RKO (cell line): ENCODE measurements at places on chromosomes 6 and 20.

DNA sequence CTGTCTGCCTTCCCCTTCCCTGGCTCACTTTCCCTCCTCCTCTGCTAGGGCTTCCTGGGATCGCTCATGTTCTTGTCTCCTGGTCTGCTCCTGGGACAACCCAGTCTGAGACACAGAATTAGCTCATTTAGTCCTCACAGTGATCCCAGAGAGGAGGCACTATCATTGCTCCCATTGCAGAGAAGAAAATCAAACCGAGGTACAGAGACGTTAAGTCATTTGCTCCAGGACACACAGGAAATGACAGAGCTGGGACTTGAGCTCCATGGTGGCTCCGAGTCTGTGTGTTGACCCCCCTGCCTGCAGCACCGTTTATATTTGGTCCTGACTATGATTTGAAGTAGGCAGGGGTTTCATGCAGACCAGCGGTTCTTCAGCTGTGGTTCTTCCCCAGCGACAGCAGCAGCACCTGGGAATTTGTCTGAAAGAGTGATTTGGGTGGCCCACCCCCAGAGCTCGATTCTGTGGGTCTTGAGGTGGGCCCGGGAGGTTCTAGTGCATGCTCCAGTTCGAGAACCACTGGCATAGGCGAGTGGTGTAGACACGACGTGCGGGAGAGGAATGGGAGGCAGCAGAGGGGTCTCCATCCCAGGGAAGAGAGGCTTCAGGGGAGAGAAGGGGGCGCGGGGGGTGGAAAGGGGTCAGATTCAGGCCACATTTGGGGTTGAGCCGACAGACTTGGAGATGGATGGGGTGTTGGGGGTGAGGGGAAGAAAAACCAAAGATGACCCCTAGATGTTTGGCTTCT lies 24.7 kb downstream of the PCK1 start:
- no peak for DNase-seq

- DNase-seq, result peak; percentile 43
Measured at GRCh38 chr20:5933802-5934436, 16.4 kb downstream of the TRMT6 start.

DNA sequence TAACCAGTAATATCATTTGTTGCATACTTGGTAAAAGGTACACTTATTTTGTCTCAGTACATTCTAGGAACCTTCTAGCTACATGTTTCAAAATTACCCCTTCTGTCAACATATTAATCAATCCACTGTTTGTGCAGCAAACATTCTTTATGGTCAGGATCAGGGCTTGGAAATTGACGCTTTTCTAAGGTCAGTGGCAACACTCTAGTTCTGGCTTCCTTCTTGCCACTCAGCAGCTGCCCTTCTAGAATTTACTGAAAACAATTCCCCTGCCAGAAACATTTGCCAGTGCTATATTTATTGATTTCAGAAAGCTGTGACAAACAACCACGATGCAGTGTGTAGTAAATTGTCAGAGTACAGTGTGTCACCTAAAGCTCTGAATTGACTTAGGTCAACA lies 84.7 kb upstream of the FBXL4 start:
- no peak for DNase-seq

DNA sequence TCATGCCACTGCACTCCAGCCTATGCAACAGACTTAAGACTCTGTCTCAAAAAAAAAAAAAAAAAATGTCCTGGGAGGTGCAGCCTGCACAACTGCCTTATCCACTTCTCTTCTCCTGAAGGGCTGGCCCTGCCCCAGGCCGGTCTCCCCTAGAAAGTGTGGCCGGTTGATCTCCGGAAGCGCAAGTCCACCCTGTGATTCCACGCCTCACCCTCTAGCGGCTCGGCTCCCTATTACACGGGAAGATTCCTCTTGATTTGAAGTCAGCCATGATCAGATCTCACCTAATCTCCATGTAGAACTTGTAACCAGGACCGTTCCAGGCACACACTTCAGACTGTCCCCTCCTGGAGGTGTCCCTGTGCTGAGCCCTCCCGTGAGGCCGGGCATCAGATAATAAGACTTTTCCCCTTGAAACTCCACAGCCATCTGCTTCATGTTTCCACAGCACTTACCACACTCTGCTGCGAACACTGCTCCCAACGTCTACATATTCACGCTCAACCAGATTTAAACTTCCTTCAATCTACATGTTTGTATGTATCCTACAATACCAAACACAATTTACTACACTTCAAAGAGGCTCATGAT lies 49.3 kb upstream of the RPS6KA2 start:
- no peak for DNase-seq

- DNase-seq, result no peak
Measured at GRCh38 chr6:6891949-6892461, 215.8 kb upstream of the RREB1 start.

DNA sequence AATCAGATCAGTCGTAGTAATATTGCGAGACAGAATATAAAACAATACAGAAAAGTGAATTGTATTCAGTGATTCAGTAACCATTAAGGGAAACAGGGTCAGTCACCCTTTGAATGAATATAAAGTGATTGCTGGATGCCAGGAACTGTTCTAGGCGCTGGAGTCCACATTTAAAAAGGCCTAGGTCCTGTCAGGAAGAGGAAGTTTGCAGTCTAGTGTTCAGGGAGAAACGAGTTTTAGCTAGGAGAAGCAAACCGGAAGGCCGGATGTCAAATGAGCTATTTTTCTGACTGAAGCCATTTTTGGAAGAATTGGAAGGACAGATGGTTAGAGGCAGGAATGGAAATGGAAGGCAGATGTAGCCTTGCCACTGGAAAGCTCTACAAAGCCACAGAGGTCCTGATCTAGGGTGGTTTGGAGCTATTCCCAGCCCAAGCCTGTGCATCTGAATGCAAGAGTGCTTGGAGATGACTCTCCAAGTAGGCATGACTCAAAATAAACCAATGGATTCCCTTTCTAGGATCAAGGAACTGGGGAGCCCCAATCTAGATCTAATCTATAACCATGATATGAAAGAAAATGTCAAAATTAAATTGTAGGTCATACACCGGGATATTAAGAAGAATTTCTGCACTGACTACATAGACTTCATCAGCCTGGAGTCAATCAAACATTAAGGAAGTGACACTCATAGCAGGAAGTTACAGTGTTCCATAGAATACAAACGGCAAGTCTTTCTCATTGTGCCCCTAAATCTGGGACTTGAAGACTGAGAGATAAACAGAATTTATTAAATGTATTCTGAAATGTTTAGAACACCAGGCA lies 36.8 kb upstream of the CDKAL1 start:
- DNase-seq, result no peak

GRCh38 chr20:37920270-37920669 lies 17.3 kb downstream of the VSTM2L start:
- DNase-seq, result no peak

DNA sequence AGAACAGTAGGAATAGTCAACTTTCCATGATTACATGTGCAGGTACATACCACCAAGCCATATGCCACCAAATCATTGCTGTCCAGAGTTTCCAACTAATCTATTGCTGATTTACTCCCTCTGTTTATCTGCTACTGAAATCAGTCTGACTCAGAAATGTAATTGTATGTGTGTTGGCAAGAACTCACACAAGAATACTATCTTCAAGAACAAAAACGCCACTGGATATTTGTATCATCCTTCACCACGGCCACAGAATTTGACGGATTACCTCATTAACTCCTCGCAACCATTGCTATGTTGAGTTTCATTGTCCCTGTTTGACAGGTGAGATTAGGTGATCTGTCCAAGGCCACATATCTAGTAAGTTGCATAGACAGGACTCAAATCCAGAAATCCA lies 159.2 kb downstream of the GMPR start:
- DNase-seq, result no peak

DNA sequence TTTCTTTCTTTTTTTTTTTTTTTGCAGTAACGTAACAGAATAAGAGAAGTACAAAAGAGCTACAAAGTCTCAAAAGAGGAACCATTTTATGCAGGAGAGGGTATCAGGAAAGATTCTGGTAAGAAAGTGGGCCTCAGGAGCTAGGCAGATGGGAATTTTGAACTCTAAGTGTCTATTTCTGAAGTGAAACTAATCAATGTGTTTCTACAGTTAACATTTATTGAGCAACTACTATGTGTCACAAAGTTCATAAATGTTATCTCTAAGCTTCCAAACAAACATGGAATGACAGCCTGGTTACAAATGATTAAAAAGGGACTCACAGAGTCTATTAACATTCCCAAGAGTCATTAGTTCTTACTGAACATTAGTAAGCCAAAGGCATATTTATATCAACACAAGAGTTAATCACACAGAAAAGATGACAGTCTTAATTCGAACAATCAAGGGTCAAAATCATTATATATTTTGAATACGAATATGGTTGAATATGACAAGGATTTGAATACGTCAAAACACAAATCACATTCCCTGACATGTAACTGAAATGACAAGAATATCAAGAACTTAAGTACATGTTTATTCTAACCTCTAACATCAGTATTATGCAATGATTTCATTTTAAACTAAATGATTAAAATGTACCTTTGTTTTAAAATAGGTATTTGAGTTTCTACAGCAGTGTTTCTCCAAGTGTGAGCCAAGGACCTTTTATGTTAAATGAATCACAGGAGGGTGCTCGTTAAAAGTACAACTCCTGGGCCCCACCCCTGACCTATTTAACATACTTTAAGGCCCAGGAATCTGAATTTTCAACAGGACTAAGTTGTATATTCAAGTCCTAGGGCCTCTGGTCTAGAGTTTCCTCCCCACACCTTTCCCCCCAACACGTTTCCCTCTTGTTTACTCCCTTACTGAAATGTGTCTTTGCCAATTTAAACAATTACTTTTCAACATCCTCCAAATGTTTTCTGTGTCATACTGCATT lies 89.7 kb downstream of the ATXN1 start:
- DNase-seq, result no peak

GRCh38 chr6:41470029-41470330 lies 76.2 kb upstream of the FOXP4 start:
- no peak for DNase-seq

GRCh38 chr20:12913781-12914443 lies 94.9 kb upstream of the SPTLC3 start:
- DNase-seq, result no peak

DNA sequence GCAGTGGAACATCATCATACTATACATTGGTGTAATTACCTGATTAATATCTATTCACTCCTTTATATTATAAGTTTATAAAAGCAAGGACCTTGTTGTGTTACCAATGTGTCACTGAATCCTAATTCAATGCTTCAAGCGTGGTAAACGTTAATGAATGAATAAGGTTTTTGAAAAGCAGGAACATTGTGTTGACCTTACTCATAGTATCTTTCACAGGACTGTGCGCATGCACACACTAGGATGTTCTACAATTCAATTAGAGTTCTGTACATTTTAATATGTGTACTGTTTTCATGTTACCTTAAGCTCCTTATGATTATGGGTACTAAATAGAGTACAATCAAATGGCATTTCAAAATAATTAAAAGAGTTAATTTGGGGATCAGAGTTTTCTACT lies 578.5 kb downstream of the BMP2 start:
- no peak for DNase-seq

DNA sequence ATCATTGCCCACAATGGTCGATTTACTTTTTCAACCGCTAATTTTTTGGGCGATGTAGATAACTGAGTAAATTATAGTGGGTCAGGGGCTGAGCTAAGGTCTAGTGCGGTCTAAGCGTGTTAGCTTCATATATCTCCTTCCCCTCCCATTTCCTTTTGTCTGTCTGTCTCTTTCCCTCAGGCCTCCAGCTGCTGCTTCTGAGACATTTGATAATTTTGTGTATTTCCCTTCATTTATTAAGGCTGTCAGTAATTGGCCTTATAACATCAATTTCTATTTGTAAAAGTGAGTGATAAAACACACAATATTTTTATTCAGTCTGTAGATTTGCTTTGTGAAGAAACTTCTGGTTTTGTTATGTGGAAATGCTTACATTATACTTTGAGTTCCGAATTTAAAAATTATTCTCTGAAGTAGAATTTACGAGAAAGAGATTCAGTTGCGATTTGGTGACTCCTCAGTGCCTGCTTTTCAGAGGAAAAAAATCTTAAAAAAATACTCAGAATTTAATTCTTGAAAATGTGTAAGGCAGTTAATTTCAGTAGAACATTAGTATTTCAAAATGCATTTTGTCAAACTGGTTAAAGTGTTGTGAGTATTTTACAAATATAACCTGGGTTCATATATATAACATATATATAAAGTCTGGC lies 1.4 kb downstream of the TMEM170B start:
- DNase-seq, result no peak

DNA sequence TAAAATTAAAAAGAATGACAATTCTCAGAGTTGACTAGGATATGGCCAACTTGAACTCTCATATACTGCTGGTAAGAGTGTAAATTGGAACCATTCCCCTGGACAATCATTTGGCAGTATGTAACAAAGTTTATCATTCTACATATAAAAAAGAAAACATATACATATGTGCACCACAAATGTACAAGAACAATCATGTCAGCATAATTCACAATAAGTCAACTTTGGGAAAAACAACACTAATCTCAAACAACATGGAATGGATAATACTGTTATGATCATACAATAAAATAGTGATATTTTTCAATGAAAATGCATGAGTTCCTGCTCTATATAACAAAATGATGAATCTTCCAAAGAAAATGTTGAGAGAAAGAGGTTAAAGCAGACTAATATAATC lies 1078.7 kb upstream of the EPHA7 start:
- DNase-seq, result no peak

GRCh38 chr6:119301429-119301828 lies 48.1 kb downstream of the MAN1A1 start:
- no peak for DNase-seq

- DNase-seq, result no peak
Measured at GRCh38 chr6:166500246-166500645, 86.2 kb downstream of the RAMACL start.

GRCh38 chr20:57941604-57942381 lies 232.0 kb upstream of the PMEPA1 start:
- DNase-seq, result no peak

- DNase-seq, result no peak
Measured at GRCh38 chr6:109772883-109773431, 81.9 kb downstream of the FIG4 start.

GRCh38 chr6:24522228-24523176 lies 27.7 kb downstream of the ALDH5A1 start:
- DNase-seq, result no peak

DNA sequence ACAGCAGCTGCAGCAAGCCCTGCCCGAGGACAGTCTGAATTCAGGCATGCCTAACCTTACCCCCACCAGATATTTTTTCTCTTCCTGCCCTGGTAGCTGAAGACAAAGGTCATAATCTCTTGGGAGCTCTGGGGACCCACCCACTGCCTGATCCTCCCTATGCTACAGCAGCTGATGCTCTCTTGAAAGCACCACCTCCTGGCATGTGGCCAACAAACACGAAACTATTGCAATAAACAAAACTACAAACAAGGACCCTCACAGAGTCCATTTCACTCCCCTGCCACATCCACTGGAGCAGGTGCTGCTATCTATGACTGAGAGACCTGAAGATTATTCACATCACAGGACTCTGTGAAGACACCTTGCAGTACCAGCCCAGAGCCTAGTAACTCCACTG lies 238.5 kb upstream of the HS3ST5 start:
- no peak for DNase-seq

GRCh38 chr6:72552938-72553337 lies 68.9 kb upstream of the KCNQ5 start:
- no peak for DNase-seq

- no peak for DNase-seq
Measured at GRCh38 chr6:14423955-14424354, 306.4 kb downstream of the CD83 start.
